Activated CD8-positive, alpha-beta memory T cell treated with anti-CD3 and anti-CD28 coated beads for 1 hour (primary cell): ENCODE measurements at places on chromosomes 7 and 10.

GRCh38 chr10:122567056-122567660 is 6.6 kb downstream of the DMBT1 start:
- no peak for DNase-seq

DNA sequence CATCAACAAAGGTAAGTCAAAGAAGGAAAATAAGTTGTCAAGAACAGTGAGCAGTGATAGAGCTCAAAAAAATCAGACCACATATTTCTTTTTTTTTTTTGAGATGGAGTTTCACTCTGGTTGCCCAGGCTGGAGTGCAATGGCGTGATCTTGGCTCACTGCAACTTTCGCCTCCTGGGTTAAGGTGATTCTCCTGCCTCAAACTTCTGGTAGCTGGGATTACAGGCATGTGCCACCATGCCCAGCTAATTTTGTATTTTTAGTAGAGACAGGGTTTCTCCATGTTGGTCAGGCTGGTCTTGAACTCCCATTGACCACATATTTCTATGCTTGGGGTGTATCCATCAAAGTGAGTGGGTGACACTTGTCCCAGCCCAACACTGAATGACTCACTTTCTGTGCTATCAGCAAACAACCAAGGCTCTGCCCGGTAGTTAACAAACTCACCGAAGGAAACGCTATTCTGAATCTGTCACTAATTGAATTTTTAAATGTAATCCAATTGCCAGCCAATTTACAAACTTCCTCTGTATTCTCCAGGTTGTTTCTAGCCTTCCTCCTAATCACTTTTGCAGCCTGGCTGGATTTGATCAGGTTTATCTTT is 19.6 kb upstream of the SMNDC1 start:
- no peak for DNase-seq

GRCh38 chr10:120420421-120420820 is 36.6 kb upstream of the PLPP4 start:
- DNase-seq, result no peak

GRCh38 chr7:69277366-69277765 is 320.9 kb upstream of the AUTS2 start:
- no peak for DNase-seq

DNA sequence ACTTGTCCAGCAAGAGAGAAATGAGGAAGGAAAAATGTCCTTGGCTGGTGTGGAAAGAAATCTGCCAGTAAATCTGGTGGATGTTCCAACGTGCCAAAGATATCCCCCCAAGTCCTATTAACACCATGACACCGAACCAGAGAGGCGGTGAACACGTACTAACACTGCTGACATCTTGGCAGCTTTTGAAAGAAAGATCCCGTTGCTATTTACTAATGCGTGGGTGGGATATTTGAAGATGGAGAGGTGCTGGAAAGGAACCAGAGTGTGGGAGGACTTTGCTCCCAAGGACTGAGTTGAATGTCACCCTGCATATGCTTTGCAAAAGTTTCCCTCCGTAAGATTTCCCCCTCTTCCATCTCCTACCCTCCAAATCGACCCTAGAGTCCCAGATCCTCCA is 7.9 kb downstream of the CCDC3 start:
- DNase-seq, result no peak

DNA sequence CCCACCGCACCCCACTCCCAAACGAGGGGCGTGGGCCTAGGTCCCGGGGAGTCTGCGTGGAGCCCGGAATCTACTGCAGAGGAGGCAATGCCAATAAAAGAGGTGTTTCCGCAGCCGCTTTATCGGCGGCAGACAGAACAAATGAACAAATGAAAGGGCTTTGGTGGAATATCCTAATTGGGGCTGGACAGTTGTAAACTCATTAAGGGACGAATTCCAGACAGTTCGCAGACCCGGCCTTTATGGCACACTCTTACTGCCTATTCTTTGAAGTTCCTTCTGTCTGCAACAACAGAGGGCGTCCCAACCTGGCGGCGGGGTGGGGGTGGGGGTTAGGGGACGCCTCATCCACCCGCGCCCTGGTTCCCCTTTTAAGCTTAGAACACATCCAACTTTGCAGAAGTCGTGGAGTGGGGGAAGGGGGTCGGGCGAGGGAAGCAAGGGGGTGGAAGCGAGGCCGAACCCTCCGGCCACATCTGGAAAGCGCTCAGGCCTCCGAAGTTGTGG is 4.1 kb downstream of the HOXA9 start:
- DNase-seq, result no peak

DNA sequence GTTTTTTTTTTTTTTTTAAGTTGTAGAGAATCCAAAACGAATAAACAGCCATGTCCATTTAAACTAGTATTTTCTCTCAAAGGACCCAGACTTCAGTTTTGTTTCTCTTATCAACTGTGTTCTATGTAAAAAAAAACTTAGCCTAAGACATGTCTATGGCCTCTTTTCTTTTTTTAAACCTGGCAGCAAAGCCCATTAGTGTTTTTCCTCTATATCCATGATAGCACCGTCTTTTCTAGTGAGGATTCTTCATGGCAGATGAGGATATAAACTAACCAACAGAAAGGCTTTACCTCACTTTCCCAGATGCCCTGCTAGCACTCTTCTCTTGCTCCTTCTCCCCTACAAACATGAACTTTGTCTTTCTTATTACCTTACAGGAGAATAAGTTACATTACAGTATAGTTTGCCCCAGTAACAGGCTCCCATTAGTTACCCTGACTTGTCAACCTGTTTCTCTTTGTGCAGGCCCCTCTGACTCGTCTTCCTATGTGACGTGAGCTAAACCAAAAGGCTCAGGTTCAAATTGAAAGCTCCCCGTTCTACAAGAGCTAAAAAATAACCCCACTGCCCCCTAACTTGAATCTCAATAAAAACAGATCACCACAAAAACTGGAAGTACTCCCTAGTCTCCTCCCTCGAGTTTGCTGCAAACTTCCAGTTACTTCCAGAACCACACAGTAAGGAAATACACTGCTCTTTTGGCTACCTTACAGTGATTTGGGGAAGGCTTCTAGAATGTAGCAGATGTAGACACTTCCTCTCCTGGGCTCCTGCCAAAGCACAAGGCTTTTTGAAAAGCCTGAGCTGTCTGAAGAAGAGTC is 20.1 kb downstream of the P4HA1 start:
- no peak for DNase-seq

GRCh38 chr7:155660758-155661093 is 16.3 kb downstream of the RBM33 start:
- DNase-seq, result no peak

GRCh38 chr7:103447073-103447960 is 1.3 kb upstream of the SLC26A5 start:
- no peak for DNase-seq

- DNase-seq, result peak; percentile 27
These were observed 113.4 kb downstream of the PTPN20 start for GRCh38 chr10:47024399-47025252.

GRCh38 chr10:121633056-121633455 is 34.8 kb upstream of the FGFR2 start:
- no peak for DNase-seq

DNA sequence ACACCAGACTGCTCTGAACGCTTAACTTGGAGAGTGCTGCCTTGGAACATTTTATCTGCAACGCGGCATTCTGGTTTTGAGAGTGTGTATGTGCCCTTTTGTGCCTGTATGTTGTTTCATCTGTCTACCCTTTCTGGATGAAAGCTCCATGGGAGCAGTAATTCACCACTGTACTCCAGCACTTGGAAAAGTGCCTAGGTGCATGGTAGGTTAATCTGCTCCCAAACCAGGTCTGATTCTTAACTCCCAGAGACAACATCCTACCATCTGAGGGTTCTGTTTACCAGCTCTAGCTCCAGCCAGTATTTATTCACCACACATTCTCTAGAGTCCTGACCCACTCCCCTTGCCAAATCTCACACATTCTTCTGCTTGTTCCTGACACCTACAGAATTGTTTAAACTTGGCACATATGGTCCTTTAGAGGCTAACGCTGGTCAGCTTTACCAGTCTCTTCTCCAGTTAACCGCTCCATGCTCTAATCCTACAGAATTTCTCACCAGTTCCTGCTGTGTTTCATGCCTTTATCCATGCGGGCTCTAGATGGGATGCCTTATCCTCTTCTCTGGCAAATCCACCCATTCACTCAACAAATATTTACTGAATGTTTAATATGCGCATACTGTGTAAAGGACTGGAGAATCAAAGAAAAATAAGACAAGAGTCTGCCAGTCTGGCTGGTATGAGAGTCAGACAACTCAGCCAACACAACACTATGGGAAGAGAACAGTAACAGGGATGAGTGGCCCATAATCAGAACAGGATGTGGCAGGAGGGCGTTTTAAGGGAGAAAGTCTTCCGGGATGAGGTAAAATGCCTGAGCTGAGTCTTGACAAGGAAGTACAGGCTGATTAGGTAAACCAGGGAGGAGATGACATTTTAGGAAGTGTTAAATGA is 46.3 kb downstream of the MTPN start:
- no peak for DNase-seq

GRCh38 chr10:117439243-117439912 is 64.1 kb upstream of the PDZD8 start:
- no peak for DNase-seq

DNA sequence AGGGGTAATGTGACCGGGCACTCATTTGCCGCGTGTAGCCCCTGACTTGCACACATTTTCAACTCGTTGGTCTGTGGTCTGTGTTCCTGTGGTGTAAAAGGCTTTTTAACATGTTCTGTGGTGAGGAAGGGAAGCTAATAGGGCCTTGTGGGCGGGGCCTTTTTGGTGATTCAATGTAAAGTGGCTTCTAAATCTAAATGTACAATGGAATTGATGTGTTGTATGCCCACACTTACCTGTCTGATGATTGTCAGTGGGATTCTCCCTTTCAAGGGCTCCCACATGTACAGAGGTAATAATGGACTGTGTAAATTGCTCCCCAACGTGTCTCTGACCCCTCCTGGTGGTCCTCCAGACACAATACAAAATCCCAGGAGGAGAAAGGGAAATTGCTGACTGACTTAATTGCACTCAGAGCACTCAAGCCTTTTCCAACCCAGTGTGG is 43.1 kb upstream of the GATAD1 start:
- no peak for DNase-seq

DNA sequence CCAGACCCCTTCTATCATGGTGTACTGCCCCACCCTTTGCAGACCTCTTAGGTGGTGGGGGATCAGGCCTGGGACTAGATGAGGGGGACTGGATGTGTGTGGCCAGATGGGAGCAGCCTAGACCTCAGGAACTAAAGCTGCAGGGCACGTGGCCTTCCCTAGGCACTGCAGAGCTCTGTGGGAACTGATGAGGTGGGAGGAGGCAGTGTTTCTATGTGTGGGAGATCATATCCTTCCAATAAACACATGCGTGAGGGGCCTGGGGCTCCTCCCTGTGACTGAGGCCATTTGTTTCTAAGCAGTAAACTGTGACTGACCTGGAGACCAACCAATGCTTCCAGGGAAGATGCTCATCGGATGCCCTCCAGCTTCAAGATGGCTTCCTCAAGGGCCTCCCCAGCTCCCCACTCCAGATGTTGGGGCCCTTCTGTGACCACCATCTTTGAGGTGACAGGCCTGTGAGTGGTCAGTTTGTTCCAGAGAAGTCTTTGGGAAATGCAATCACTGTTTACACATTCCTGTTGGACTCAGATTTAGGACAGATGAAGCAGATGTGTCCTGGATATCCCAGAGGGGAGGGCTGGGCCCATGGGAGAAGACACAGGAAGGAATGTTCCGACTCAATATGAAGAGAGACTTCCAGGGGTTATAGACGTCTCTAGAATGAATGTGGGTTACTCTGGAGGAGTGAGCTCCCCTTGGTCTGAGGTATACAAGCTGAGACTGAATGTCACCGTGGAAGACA is 23.6 kb upstream of the ZCCHC24 start:
- no peak for DNase-seq

DNA sequence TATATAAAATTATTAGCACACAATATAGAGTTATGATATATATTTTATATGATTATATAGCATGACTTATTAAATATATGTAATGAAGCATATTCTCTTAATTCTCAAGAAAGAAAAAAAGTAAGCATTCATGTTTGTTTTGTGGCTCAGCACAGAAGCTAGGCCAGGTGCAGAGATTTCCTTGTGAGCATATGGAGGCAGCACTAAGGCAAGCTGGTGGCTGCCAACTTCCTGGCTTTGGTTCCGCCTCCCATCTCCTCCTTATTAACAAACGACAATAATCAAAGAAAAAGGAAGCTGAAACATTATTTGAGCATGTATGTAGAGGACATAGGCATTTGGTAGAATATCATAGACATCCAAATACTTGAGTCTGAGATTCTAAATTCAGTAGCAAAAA is 130.3 kb downstream of the ST7 start:
- DNase-seq, result no peak

GRCh38 chr7:128309124-128309523 is 34.6 kb downstream of the RBM28 start:
- no peak for DNase-seq

DNA sequence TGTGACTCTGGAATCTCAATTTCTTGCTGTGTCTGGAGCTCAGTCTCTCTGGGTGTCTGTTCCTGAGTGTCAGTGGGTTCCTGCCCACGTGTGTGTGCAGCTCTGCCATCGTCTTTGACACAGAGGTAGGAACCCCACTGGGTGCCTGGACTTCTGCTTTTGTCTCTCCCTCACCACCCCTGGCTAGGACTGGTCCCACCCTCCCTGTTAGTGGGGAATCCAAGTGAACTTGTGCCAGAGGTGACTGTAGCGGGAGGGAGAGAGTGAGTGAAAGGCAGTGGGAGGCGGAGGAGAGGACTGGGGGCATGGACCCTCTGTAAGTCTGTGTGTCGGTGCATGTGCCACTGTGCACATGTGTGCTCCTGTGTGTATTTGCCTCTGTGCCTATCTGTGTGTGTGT is 299.9 kb upstream of the ZMIZ1 start:
- no peak for DNase-seq
